ENCODE measurements at places on chromosomes 3 and 15. TPM values are rescaled to one million over a fixed set of nuclear protein-coding genes. Genes with fewer than 3 reads are reported as not detected.

DNA sequence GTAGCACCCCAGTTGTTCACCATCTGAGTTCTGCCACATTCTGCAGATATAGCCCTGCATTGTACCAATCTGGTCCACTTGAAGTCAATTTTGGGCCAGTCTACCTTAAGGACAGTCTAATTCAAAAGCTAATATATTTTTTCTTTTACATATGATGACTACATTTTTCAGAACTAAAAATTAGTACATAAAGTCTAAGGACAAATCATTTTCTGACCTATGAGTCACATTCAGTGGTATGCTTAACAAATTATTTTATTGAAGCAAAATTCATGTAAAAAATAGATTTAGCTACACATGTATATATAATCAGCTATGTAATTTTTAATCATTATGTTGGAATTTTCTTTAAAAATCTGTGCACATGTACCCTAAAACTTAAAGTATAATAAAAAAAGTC, 52.1 kb upstream of the IL12A start:
- no peak for DNase-seq

DNA sequence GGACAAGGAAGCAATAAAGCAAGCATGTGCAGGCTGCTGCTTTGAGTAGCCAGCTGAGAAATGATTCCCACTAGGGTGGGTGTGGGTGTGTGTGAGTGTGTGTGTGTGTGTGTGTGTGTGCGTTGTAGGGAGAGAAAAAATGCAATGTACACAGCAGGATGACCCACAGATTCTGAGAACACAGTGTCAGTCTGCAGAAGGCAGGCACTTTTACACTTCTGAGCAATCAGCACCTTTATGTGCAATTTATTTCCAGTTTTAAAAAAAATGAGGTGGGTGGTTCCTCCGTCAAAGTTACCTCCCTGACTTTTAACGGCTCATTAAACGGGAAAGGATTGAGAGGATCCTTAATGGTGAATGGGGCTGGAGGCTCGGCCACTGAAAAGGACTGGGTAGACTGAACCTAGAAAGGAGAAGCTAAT, 38.5 kb upstream of the LIPC start:
- DNase-seq, result no peak

DNA sequence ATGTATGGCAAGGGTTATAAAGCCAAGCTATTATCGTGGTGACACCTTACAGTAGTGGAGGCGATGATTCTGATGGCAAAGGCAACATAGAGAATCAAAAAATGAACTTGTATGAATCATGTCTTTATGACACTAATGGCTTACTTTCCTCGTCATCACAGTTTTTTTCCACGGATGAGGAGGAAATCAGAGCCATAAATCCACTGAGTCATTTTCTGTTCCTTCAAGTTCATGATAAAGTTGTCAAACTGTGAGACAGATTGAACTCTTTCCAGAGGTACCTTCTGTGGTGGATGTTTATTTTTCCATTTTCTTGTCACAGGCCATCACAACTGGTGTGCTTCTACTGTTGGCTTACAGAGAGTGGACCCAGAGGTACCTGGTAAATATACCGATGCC, 8.5 kb downstream of the TMEM212 start:
- no peak for DNase-seq

- no peak for DNase-seq
Observed at GRCh38 chr15:23648920-23649515, 1.4 kb upstream of the MAGEL2 start.

- peak; percentile 63 for DNase-seq
Observed at GRCh38 chr3:151156618-151157216, 46.3 kb downstream of the GPR171 start.

DNA sequence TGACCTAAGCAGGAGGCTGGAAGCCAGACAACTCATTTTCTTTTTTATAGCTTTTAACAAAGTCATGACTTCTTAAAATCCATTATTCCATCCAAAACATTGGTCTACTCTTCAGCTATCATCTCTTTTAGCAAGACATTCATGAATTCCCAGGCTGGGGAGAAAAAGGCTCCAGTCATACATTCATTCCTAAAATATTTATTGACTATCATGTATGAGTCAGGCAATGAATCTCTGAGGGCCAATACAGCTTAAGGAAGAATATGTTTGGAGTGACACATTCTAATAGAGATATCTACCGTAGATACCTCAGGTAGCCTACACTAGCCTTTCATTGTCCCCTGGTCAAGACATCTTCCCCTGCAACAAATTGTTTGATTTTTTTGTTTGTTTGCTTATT, 196.4 kb upstream of the NANOGP8 start:
- no peak for DNase-seq

Gene TTC21A
- total RNA-seq, result 8.1 TPM

DNA sequence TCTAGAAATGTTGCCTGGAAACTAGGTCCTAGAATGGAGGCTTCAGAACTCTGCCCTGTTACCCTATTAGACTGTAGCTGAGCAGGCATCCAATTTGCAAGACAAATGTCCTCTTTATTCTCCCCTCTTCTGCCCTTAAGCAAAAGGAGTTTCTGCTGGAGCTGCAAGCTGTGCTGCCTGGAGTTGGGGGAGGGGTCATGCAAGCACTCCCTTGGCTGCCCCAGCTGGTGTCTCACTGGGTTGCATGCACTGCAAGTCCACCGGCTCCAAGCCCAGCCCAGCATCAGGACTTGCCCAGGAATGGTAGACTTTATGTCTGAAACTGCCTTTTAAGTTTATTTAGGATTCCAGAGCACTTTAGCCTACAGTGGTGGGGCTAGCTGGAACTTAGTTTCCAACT, 15.7 kb upstream of the RBP2 start:
- DNase-seq, result no peak

Gene SCN11A
- total RNA-seq, result not detected

Gene SAXO2
- total RNA-seq, result 1.9 TPM

DNA sequence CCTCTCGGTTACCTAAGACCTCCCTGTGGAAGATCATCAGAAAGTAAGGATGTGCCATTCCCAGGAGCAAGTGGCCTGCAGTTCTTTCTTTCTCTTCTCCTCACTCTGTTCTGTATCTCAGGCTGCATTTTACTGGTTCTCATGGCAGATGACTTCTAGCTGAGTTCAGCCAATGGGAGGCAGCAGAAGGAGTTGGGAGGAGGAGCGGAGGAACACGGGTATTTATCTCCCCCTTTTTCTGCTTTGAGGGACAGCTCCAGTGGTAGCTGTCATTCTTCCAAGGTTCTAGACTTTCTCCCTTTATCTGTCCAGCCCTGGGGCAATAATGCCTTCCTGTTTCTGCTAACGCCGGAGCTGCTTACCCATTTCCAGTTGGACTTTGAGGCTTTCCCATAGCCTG, 339.9 kb downstream of the NR2F2 start:
- no peak for DNase-seq

GRCh38 chr15:84653910-84654688, at the start of gene WDR73:
TSS of gene WDR73 (minus strand) at chr15:84654283. CDS start at chr15:84654274, 9 bp downstream.
- DNase-seq, result peak; percentile 99

GRCh38 chr3:133410191-133410892, 10.5 kb downstream of the BFSP2 start:
- DNase-seq, result no peak

GRCh38 chr3:44988073-44988472, 12.0 kb downstream of the EXOSC7 start:
- no peak for DNase-seq

DNA sequence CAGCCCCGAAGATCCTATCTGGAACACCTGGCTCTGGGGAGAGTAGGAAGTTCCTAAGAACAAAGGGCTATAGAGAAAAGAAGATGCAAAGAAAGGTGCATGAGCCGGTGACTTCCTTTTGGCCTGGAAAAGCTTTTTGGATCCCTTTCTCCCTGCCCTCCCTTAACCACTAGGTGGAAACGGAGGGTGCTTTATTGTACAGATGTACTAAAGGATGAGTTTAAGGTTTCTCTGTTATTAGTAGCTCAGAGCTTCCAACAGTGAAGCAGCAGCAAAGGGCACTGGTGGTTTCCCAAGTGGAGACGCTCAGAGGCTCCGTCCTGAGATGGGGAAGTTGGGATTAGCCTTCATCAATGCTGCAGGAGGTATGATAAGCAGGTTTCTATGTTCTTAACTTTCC, 5.9 kb upstream of the ADGRG7 start:
- DNase-seq, result peak; percentile 38

Gene SCAANT1
- not detected for total RNA-seq

- DNase-seq, result no peak
Observed at GRCh38 chr15:94247789-94248638, 16.7 kb downstream of the MCTP2 start.

DNA sequence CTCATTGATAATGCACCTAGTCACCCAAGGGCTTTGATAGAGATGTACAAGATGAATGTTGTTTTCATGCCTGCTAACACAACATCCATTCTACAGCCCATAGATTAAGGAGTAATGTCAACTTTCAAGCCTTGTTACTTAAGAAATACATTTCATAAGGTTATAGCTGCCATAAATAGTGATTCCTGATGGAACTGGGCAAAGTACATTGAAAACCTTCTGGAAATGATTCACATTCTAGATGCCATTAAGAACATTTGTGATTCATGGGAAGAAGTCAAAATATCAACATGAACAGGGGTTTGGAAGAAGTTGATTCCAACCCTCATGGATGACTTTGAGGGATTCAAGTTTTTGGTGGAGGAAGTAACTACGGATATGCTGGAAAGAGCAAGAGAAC, 135.2 kb downstream of the TLE3 start:
- no peak for DNase-seq

Data from Calu3 (cell line).